ENCODE measurements at places on chromosomes 3 and 15.

DNA sequence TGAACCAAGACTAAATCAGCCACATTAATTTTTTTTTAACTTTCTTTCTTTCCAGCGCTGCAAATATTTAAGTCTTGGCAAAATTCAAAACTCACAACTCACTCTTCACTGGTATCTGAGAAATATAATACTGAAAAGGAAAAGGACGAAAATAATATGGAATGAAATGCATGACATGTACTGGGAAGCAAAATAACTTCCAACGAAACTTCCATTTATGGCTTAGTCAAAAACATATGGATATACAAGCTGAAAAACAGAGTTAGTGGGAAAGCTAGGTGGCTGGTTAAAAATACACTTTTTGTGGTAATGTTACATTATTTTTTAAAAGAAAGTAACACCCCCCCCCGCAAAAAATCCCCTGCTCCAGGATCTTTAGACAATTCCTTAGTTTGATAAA lies 86.1 kb downstream of the TM4SF4 start:
- no peak for DNase-seq

DNA sequence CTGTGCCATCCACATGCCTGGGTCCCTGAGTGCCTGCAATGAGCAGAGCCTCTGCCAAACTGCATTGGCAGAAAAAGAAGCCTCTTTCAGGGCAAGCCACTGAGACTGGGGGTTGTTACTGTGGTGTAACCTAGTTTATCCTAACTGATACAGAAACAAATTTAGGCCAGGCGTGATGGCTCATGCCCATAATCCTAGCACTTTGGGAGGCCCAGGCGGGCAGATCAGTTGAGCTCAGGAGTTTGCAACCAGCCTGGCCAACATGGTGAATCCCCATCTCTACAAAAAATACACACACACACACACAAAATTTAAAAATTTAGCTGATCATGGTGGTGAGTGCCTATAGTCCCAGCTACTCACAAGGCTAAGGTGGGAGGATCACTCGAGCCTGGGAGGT lies 221.6 kb downstream of the TBC1D2B start:
- DNase-seq: no peak

GRCh38 chr15:56869573-56869972 lies 48.9 kb upstream of the TCF12 start:
- DNase-seq: no peak

- no peak for DNase-seq
Measured at GRCh38 chr3:133562376-133562775, 11.1 kb upstream of the CDV3 start.

DNA sequence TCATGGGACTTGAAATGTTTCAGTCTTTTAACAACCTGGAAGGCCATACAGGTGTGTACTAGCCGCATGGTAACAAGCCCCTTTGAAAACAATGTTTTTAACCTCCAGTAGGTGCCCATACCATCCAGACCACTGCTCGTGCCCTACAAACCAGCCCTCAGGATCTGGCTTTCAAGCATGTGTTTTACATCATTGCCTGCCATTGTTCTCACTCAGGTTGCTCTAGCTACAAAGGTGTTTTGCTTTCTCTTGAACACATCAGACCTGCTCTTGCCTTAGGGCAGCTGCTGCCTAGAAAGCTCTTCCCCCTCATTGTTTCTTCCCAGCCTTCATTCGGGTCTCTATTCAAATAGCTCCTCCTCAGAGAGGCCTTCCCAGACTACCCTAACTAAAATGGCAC lies 32.3 kb upstream of the MAP3K13 start:
- no peak for DNase-seq

- DNase-seq: no peak
Measured at GRCh38 chr3:24740326-24740725, 245.7 kb upstream of the THRB start.

GRCh38 chr3:162641907-162642306 lies 1145.3 kb downstream of the OTOL1 start:
- DNase-seq: no peak

DNA sequence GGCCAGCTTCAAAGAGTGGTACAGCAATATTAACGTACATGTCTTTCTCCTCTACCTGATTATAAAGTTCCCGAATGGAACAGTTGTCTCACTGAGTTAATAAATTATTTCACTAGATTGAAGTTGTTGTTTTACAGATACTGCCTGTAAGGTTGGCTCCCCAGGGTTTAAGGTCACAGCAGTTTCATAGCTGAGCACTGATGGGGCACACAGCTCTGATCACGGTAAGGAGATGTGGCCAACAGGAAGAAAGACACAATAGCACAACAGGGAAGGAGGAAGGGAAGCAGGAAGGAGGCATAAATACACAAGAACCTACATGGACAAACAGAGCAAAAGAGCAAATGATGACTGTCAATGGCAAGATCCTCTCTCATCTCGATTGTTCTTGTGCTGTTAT lies 215.6 kb downstream of the WNT5A start:
- DNase-seq: no peak

DNA sequence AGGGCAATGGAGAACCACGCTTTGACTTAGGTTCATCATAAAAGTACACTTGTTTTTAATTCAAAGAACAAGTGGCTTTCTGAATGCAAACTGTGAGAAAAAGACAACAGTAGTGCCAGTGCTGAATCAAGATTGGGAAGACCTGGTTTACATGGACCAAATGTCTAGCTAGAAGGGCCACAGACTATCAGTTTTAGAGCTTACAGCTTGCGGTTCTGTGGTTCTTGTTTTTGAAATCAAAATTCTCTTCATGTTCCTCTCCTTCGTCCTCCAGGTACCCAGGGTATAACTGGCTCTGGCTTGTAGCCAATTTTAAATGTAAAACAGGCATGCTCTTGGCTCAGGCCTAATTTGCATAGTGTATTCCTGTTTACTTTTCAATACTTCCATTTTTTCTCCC lies 124.6 kb downstream of the TGFBR2 start:
- DNase-seq: no peak

GRCh38 chr15:38941399-38941953 lies 376.9 kb upstream of the RASGRP1 start:
- DNase-seq: no peak

- no peak for DNase-seq
Measured at GRCh38 chr3:152909180-152909883, 74.4 kb downstream of the P2RY1 start.

GRCh38 chr3:46857485-46858341 lies 5.5 kb downstream of the MYL3 start:
- DNase-seq: no peak

- DNase-seq: no peak
Measured at GRCh38 chr3:30632065-30632464, 25.7 kb downstream of the TGFBR2 start.

DNA sequence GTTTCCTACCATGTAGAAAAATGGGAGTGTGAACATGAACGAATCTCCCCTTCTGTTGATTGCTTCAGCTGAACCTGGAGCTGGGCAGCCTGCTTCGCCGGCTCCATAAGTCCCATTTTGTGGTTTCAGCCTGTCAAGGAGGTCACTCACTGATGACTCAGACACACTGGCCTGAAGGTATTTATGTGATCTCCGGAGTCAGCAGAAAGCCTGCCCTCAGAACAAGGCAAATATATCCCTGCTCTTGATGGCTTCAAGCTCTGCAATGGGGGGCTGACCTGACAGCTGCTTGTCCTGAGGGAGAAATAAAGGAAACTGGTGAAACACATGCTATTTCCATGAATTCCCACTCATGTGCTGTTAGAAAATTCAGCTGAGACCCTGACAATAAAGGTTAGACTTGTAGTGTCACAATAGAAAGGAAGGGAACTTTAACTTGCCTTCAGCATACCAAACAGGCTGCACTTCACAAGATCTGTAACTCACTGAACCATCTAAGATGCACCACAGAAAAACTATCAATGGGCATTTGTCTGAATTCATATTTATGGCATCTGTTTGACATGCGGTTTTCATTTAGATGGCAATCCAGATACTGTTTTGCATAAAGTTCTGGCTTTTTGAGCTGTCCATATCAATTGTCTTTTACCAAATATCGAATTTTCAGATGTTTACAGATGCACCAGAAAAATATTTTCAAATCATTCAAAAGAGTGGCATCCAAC lies 282.0 kb upstream of the VEPH1 start:
- no peak for DNase-seq

GRCh38 chr3:164655462-164655861 lies 422.8 kb downstream of the SI start:
- no peak for DNase-seq

GRCh38 chr3:83524901-83525300 lies 1433.9 kb upstream of the CADM2 start:
- DNase-seq: no peak

DNA sequence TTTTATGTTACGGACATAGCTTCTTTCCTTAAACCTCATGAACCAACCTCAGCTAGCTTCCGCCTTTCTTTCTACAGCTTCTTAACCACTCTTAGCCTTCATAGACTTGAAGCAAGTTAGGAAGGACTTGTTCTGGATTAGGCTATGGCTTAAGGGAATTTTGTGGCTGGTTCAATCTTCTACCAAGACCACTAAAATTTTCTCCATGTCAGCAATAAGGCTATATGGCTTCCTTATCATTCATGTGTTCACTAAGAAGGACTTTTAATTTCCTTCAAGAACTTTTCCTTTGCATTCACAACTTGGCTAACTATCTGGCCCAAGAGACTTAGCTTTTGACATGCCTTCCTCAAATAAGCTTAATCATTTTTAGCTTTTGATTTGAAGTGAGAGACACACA lies 24.5 kb downstream of the CCPG1 start:
- DNase-seq: no peak

DNA sequence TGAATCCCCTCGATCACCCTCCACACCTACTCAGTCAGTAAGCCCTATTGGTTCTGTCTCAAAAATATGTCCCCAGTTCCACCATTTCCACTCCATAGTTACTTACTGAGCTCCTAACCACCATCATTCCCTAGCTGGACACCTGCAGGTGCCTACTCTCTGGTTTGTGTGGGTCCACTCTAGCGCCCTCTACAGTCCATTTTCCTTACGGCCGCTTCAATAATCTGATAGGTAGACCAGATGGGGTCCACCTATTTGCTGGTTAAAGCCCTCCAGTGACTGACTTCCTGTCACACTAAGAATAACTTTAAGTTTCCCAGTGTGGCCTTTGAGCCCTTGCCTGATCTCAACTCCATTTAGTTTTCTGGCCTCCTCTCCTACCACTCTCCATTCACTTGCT lies 5.0 kb downstream of the GXYLT2 start:
- no peak for DNase-seq

- peak; percentile 14 for DNase-seq
Measured at GRCh38 chr3:39196671-39197356, 4.4 kb upstream of the XIRP1 start.

GRCh38 chr15:74540761-74541493 lies at the start of gene ARID3B:
TSS of gene ARID3B (plus strand) at chr15:74541220. CDS start at chr15:74543937, 2,717 bp downstream.
- peak; percentile 84 for DNase-seq

- no peak for DNase-seq
Measured at GRCh38 chr3:4139462-4140140, 163.6 kb upstream of the SETMAR start.

- no peak for DNase-seq
Measured at GRCh38 chr3:142987707-142988106, 13.7 kb upstream of the U2SURP start.

- no peak for DNase-seq
Measured at GRCh38 chr3:5709714-5710113, 522.2 kb downstream of the EDEM1 start.

- no peak for DNase-seq
Measured at GRCh38 chr3:122577409-122578031, at the start of gene PARP15. TSS of gene PARP15 (plus strand) at chr3:122577650. CDS start at chr3:122577668, 18 bp downstream.

GRCh38 chr3:117688583-117688982 lies 979.0 kb downstream of the TUSC7 start:
- DNase-seq: peak; percentile 99

DNA sequence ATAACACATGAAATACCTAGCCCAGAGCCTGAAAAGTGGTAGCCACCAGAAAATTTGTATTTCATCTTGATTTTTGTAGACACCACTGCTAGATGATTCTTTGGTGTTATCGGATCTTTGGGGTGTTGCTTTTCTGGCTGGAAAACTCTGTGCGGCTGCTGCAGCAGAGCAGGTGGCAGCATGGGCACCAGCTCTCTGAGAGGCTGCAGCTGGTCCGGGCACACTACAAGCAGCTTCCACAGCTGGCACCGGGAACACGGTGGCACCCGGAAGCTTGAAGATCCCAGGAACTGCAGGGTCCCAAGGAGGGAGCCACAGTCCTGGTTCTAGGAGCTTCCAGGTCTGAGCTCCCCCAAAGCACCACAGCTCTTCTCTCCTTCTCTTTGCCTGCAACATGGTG lies 211.7 kb upstream of the MLF1 start:
- DNase-seq: no peak

GRCh38 chr15:24954783-24955530 lies at the start of the genes SNRPN and SNURF:
TSS of gene SNRPN (plus strand) at chr15:24954987. CDS start at chr15:24974454, 19,467 bp downstream.
TSS of gene SNURF (plus strand) at chr15:24954987. CDS start at chr15:24955049, 62 bp downstream.
- peak; percentile 23 for DNase-seq

DNA sequence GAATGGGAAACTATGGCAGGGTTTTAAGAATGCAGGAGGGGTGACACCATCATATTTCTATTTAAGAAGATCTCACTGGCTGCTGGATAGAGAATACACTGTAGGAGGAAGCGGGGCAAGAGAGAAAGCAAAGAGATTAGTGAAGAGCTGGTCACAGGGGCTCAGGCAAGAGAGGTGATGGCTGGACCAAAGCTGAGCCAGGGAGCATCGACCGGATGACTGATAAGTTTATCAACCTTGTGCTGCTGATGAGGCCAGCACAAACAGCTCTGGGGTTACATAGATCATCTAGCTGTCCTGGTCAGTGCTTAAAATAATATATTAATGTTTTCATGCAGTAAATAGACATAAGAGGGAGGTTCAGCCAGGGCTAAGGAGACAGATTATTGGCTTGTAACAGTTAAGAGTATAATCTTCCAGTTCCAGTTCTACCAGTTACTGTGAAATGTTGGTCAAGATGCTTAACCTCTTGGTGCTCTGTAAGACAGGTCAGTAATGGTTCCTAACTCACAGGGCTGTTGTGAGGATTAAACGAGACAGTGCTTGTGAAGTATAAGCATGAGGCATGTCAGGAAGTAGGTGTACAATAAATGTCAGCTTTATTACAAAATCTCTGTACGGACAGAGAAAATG lies 201.0 kb upstream of the FEZF2 start:
- DNase-seq: no peak

GRCh38 chr3:13332158-13332557 lies 88.0 kb downstream of the NUP210 start:
- no peak for DNase-seq

DNA sequence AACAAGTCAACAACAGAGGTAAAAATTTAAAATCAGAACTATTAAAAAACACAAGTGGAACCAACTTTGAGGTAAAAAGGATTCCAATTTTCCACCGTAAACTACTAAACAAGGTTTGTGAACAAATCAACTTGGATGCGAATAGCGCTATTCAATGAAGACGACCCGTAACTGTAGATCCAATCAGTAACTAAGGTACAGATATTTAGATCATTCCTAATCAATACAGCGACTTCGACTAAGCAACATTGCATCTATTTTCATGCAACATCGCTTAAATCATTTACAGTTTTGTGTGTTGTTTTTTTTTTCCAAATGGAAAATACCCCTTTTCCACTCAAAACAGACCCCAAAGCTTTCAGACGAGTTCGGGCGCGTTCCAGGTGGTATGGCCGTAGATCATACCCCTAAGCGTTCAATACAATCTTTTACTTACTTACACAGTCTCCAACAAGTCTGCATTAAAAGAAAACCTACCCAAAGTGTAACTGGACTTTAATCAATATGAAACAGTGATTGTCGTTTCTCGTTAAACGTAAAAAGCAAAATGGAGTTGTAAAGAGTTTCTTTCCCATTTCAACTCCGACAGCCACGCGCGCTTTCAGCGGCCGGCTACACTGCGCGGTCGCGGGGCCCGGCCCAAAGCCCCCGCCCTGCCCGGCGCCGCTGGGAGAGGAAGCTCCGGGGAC lies 786 bp downstream of the RHOA start:
- DNase-seq: no peak
